ENCODE measurements at places on chromosomes 3 and 15.

- DNase-seq, result no peak
Observed at GRCh38 chr3:170418422-170419398, at the start of gene CLDN11. CLDN11 (plus strand) TSS chr3:170418868; CDS start chr3:170419067, 199 bp downstream.

- DNase-seq, result no peak
Observed at GRCh38 chr15:85010386-85011159, 28.9 kb downstream of the PDE8A start.

GRCh38 chr3:123723070-123723469 is 138.2 kb upstream of the HACD2 start:
- DNase-seq, result no peak

- no peak for DNase-seq
Observed at GRCh38 chr3:129425213-129425612, 3.2 kb downstream of the EFCAB12 start.

- no peak for DNase-seq
Observed at GRCh38 chr3:87354398-87354797, 78.0 kb upstream of the POU1F1 start.

DNA sequence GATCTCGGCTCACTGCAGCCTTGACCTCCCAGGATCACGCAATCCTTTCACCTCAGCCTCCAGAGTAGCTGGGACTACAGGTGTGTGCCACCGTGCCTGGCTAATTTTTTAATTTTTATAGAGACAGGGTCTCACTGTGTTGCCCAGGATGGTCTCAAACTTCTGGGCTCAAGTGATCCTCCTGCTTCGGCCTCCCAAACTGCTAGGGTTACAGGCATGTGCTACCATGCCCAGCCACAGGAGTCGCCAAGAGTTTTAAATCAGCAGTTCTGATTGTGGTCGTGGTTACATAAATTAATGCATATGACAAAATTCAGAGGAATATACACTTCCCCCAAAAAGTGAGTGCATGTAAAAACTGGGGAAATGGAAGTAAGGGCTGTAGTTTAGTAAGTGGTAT is 32.9 kb downstream of the MEGF11 start:
- DNase-seq, result no peak

DNA sequence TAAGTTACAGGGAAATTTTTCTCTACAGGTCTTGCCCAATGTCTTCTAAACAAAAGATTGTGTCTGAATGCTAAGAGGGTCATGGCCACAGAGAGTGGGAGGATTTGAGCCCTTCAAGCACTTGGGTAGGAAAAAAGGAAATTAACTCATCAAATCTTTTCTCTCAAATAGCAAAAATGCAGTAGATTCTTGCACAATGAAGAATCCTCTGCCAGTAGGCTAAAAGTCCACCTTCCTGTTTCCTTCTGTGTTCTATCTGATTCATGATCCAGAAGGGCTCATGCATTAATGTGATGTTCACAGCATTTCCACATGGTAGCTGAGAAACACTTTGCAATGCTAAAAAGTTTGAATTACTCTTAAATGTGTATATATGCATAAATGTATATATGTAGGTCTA is 177.1 kb downstream of the CD47 start:
- DNase-seq, result no peak

DNA sequence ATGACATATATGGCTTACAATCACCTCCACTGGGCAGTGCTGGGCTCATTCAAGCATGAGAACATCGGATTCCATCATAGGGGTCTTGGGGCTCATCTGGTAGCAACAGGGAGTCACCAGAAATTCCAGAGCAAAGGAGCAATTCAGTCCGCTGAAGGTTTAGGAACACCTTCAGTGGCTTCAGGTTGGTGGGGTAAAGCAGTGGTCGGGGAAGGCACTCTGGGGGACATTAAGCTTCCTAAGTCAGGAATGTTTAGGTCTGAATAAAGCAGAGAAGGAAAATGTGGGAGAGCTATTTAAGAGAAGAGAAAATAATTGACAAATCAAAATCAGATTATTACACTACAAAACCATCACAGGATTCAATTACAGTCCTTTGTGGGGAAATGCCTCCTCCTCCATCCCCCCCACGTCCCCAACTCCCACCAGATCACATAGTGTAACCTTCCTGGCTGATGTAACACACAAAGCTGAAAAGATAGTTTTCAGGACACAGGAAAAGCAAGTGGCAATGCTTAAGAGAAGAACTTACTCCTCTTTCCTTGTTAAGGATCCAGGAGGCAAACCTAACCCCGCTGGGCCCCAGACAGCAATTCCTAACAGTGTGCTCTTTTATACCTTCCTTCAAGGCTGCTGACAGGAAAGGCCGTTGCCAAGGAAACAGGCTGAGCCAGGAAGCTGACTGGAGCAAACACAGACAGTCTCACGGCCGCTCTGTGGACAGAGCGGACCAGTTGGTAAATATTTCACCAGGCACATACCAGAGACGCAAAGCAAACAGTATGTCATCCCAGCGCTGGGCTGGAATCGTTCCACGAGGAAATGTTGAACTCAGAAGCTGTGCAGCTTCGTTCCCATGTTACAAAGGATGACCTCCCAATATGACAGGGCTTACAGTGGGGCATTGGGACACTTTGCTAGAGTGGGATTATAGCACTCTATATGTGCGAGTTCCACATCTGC is 57.5 kb upstream of the LMCD1 start:
- no peak for DNase-seq

DNA sequence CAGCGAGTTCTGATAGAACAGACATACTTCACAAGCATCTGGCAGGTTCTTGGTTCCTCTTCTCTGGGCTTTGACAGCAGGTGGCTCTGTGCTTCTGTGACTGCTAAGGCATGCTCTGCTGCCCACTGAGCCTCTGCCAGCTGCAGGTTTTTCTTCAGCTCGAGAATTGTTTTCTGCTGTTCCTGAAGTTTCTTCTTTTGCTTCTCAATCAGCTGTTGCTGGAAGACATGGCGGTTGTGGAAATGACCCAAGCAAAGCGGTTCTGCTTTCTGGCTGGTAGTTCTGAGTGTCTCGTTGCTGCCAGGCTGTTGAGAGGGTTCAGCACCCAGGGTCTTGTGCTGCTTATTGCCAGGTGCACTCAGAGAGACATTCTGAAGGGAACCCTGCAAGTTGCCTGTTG is 50.8 kb downstream of the CCDC191 start:
- no peak for DNase-seq

- DNase-seq, result no peak
Observed at GRCh38 chr3:155350571-155350970, 57.1 kb upstream of the STRIT1 start.

GRCh38 chr15:52318729-52319500 is 23.3 kb upstream of the MYO5C start:
- no peak for DNase-seq

DNA sequence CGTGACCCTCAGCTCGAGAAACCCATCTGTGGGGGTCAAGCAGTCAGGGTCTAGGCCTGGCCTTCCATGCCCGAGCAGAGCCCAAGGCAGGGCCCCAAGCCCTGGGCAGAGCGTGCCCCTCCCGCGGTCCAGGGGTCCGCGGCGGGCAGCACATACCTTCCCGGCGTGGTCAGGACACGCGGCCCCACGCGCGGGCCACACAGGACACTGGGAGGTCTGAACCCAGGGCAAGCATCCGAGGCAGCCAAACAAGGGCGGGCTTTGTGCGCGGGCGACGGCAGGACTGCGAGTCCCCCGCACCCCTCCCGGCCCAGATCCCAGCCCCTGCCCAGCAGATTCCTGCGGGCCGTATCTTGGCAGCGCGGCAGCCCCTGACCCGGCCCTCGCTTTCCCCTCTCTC is 61.6 kb upstream of the ACAN start:
- DNase-seq, result no peak

DNA sequence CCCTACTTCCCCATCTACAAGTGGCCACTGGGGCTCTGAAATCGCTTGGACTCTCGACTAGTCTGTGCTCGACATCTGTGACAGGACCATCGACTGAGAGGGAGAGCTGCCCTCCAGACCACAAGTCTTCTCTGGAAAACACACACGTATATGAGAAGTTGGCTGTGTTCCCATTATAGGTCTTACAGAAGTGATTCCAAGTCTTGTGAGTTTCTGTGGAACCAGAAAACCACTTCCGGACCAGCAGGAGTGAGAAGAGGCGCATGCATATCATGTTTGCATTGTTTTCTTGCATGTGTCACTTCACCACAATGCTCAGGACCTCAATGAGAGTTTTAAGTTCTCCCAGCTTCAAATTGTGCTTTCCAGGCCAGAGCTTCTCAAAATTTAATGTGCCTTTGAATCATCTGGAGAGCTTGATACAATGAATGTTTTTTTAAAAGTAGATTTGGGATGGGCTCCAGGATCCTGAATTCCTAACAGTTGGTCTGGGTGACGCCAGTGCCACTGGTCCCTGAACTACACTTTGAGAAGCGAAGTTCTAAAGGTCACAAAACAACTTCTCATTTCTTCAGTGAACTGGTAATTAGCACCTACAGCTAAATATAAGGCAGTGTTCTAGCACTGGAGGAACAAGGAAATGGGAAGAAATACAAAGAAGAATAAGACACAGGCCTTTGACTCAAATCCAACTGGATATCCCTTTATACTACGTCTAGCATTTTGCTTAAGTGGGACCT is 15.7 kb downstream of the LIPC start:
- DNase-seq, result no peak

GRCh38 chr15:49313650-49314049 is 109.4 kb upstream of the FGF7 start:
- no peak for DNase-seq

DNA sequence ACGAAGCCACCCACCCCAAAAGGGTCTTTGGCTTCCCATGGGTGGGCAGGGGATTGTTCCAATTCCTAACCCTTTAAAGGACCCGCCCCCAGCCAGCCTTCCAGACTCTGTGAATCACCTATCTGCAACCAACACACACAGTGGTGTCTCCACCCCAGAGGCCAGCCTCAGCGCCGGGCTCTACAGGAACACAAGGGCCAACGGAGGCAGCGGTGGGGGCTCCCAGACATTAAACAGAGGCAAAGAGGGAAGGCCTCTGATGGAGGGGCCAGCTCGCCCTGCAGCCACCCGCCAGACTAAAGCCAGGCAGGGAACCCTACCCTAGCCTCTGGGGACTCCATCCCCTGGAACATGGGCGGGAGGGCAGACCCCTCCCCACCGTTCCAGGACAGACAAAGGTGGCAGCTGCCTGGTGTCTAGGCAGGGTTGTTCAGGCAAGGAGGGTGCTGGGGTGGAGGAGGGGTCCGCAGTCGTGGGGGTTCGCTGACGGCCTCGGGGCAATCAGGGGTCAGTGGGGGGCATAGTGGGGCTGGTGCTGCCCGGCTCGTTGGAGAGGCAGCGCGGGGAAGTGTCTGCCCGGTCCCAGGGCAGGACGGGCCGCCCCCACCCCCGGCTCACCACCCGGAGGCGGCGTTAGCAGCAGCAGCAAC is 448 bp downstream of the SHISA5 start:
- no peak for DNase-seq

DNA sequence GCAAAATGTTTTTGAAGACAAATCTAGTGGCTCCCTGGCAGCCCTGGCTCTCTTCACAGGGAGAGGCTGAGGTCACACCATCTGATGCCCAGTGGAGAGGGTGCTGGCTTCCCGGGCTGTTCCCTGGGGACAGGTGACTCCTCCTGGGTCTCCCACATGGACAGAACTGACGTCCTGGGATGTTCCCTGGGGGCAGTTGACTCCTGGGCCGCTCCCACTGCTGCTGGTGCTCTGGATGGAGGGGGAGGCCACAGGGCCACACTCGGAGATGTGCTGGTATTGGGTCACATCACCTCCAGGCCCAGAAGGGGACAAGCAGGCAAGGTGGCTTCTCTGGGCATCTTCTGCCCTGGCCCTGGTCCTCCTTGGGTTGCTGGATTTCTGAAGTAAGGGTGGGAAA is 27.8 kb upstream of the ACAD9 start:
- DNase-seq, result no peak

Measured in stimulated activated CD4-positive, alpha-beta T cell treated with anti-CD3 and anti-CD28 coated beads, TNF-alpha, amount 100 ng/mL, for 4 hours (primary cell).